ENCODE measurements at places on chromosomes 6 and 20.

- no peak for DNase-seq
Observed at GRCh38 chr6:113693851-113694250, 163.3 kb upstream of the MARCKS start.

DNA sequence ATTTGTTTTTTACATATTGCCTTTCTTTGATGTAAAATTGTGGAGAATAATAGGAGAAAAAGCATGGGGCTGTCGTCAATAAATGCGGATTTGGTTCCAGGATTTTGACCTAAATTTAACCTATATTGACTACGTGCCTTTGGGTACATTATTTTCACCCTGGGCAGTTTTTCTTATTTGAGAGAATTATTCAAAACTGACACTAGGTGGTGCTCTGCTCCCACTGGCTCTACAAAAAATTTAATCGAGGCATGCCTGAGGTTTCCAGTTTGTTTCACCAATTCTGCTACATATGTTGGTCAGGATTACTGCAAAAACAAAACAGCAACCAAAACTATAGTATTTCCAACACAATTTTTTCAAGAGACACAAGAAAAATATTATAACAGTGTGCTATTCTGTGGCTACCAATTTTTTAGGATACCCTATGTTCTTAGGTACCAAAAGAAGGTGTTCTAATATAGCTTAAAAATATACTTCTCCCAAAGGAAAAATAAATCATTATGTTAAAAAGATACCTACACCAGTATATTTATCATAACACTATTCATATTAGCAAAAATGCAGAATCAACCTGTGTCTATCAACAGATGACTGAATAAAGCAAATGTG, 48.6 kb upstream of the FABP7 start:
- no peak for DNase-seq

DNA sequence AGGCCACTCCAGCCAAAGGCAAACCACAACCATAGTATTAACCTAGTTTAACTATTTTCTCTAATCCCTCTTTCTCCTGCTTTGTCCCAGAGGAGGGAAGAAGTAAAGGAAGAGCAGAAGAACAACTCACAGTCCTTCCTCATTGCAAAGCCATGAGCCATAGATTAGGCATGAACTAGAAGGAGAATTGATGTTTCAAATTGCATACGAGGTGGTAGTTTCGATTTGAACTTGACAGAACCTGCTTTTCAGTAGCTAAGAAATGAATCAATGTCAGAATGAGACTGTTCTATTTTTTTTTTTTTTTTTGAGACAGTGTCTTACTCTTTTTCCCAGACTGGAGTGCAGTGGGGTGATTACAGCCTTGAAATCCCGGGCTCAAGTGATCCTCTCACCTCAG, 48.3 kb downstream of the PROKR2 start:
- no peak for DNase-seq

DNA sequence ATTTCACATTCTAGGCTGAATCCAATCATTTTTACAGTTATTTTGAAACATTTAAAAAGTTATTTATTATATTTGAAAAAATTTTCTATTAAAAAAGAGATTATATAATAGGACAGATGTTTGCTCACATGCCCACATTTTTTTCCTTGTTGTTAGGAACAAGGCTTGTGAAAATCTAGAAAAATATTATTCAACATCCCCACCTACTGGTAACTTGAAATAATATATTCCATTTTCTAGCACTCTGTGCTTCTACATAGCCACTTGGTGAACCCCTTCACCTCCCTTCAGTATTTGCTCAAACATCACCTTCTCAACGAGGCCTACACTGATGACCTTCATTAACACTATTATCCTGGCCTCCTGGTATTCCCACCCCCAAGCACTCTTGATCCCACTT, 18.3 kb upstream of the GPRC6A start:
- no peak for DNase-seq

DNA sequence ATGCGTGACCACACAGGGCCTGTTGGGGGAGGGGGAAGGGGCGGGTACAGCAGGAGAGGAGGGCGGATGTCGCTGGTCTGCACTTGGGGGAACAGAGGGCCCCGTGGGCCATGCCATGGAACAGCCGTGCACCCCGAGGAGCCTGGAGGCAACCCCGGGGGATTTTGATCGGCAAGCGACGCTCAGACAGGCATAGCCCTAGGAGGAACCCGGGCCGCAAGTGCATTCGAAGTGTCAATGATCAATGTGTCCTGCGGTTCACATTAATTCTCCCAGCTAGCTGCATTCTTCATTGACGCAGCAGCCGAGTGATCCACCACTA, 772.8 kb upstream of the DEFB115 start:
- DNase-seq: no peak

DNA sequence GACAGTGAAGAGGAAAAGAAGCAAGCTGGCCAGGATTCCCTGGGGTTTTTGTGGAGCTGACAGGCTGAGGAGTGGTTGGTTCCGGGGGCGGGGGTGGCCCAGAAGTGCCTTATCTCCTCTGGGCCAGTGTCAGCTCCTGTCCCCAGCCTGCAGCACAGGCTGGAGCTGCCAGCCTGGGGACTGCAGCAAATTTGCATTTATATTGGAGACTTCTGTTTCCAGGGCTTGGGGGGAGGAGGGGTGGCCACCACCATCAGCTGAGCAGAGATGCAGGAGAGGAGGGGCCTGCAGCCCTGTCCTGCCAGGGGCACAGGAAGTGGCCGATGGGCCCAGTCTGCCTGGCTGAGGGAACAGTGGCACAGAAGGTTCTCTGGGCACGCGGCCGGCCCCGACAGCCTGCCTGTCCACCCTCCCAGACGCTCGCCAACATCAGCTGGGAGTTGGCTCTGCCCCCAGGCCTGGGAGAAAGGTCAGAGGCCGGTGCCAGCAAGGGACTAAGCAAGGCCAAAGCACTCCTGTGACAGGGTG, 24.3 kb upstream of the SCRT2 start:
- no peak for DNase-seq

GRCh38 chr20:59149678-59150504, 13.7 kb upstream of the ZNF831 start:
- DNase-seq: peak; percentile 69

GRCh38 chr6:12903246-12903645, 186.7 kb downstream of the PHACTR1 start:
- DNase-seq: no peak

- no peak for DNase-seq
Observed at GRCh38 chr6:141041596-141042087, 1091.1 kb upstream of the GJE1 start.

- DNase-seq: no peak
Observed at GRCh38 chr6:136117081-136117480, 133.0 kb downstream of the MTFR2 start.

- DNase-seq: no peak
Observed at GRCh38 chr20:22577515-22578220, 6.7 kb downstream of the FOXA2 start.

- DNase-seq: no peak
Observed at GRCh38 chr20:17657898-17658647, 24.0 kb downstream of the RRBP1 start.

DNA sequence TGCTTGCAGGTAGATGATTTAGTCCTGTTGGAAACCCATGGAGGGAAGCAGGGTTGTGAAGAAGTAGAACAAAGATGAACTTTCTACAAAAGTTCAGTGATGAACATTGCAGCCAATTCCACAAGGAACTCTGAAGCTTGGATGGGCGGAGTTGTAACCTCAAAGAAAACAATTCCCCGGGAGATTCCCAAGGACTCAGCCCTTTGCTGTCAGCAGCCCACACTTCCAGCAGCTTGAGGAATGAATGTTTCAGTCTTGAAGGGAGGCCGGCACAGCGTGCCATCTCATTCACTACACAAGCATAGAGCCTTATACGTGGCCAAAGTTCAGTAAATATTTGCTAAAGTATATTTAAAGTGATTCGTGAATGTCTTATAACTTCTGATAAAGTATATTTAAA, 269.4 kb downstream of the NKAIN2 start:
- no peak for DNase-seq

DNA sequence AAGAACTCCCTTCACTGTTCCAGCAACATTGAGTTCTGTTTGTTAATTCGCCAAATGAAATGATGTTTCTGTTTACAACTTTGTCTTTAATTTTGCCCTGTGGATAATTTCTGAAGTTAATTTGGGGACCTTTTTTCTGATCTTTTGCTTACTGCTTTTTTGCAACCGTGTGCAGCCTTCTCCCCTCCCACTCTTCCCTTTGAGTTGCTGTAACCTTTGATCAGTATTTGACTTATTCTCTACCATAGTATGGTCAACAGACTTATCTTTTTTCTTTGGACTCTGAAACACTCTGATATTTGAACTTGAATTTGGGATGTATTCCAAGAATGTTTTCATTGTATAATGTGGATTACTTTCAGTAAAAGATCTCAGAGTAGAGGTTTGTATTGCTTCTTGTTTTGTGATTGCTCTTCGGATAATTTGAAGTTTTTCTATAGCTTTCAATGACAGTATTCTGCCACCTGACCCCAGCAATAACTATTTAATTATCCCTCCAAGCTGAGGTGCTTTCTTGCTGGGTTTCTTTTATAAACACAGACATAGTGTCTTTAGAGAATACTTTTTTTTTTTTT, 46.2 kb downstream of the LRRN4 start:
- DNase-seq: no peak

- DNase-seq: no peak
Observed at GRCh38 chr6:156729248-156729647, 47.9 kb upstream of the ARID1B start.

DNA sequence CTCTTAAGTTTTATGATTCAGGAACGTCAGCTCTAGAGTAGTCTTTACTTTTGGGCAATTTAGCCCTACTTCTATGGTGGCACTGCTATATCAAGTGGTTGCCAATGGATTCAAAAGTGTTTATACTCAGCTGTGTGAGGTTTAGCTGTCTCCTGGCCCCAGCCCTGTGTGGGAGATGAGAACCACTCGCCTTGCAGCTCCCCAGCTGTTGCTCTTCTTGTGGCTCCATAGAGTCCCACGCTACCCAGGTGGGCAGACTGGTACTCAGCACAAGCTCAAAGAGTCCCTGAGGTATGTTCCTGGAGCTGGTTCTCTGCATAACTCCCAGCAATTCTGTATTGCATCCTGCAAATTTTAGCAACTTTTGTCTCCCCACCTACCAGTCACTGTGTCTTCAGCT, 59.6 kb downstream of the C6orf118 start:
- DNase-seq: no peak

DNA sequence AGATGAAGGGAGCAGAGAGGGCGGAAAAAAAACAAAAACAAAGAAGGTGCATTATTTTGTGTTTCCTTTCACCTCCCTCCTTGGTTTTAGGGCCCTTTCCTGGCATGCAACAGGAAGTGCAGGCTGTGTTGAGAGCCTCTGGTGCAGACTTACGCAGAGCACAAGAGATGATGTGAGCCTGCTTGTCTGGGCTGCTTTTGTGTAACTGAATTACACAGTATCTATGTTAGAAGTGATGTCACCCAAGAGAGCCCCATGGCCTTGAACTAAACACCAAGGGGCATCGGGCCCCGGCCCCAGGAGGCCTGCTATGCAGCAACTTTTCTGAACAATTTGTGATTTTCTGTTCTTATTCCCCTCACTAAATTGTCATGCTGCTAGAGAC, 25.5 kb downstream of the GNAS start:
- no peak for DNase-seq

GRCh38 chr20:23228912-23229311, 121.7 kb upstream of the NXT1 start:
- DNase-seq: no peak

- DNase-seq: no peak
Observed at GRCh38 chr6:84220809-84221409, 6.5 kb downstream of the CEP162 start.

GRCh38 chr20:23257848-23258746, 92.5 kb upstream of the NXT1 start:
- no peak for DNase-seq

DNA sequence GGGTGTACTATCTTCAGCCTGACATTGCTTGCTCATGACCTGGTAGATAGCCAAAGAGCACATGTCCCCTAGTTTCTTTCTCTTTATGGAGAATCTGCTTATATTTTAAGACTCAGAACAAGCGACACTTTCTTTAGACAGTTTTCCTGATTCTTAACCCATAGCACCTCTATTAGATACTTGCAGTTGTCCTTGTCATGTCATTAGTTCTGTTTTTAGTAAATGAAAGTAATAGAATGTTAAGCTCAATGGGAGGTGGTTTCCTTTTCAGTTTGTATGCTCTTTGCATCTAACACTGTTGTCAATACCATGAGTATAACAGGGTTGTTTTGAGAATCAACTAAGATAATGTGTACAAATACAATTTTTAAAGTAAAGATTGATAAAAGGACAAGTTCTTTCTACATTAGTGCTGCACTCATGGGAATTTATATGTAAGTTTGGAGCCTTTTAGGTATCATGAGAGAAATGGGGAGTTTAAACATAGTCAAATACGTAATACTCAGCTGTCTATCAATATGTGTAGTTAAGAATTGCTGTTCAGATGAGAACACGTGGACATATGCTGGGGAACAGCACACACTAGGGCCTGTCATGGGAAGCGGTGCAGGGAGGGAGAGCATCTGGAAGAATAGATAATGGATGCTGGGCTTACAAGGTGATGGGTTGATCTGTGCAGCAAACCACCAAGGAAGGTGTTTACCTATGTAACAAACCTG, 124.3 kb downstream of the GRM1 start:
- no peak for DNase-seq

DNA sequence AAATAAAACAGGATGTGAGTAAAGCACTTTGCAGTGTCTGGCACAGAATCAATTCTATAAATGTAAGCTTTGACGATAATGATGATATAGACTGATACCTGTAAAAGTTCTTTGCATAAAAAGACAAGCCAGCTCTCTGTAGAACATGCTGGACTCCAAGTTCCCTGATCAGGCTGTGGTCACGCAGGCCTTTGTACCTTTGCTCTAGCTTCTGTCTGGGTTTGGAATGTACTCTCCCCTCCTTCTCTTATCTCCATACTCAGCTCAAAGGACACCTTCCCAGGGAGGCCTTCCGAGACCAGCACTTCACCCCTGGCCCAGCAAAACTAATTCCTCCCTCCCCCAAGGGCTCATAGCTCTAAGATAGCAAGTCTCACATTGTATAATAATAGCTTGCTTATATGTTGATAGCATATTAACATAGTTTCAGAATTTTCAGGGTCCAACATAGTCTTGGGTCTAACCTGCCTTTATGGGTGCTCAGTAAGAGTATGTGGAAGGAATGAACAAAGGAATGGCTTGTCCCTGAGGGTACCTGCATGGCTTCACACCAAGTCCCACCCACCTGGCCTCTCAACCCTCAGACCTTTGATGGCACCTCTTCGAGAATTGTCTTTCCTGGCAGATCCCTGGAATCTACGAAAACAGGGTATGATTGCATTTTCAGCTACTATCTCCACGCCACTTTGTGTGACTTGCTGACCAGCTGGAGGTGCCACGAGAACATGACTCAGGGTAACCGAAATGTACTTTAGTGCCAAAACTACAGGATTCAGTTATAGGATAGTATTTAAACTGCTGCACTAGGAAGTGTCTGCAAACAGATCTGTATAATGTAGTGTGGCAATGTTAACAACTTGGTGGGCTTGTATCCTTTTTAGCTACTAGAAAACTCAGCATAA, 41.7 kb upstream of the PIM1 start:
- DNase-seq: no peak
